Subcutaneous adipose tissue (tissue), 4 donors: ENCODE measurements at places on chromosomes 12 and 14. TPM values are rescaled to one million over a fixed set of nuclear protein-coding genes. Genes with fewer than 3 reads are reported as not detected.

SMCO3 gene
- not detected for total RNA-seq

YLPM1 gene
- total RNA-seq: 44.2 TPM

TRIM9 gene
- 3.3 TPM for total RNA-seq

DEGS2 gene
- total RNA-seq: 0.94 TPM

CCNK gene
- total RNA-seq: 21.1 TPM

CEBPE gene
- not detected for total RNA-seq

CDKN3 gene
- total RNA-seq: 4.4 TPM

FAR2 gene
- 27.4 TPM for total RNA-seq

ASB2 gene
- total RNA-seq: not detected

IFNG-AS1 gene
- total RNA-seq: not detected

NRL gene
- total RNA-seq: 1.1 TPM

KRT77 gene
- total RNA-seq: 0.17 TPM

KLHL33 gene
- 0.51 TPM for total RNA-seq

RFLNA gene
- 0.49 TPM for total RNA-seq

SGPP1 gene
- 29.1 TPM for total RNA-seq

RFX4 gene
- total RNA-seq: not detected

PAH gene
- total RNA-seq: not detected

ESPL1 gene
- total RNA-seq: 2.0 TPM

ISM2 gene
- total RNA-seq: 0.16 TPM

ABCB9 gene
- total RNA-seq: 1.5 TPM

CDK2 gene
- 14.9 TPM for total RNA-seq

SLC39A5 gene
- total RNA-seq: not detected

JDP2 gene
- total RNA-seq: 104 TPM

KCNC2 gene
- total RNA-seq: not detected
